ENCODE measurements at places on chromosomes 16 and 17.

- DNase-seq: no peak
Observed at GRCh38 chr17:7590743-7591142, 849 bp upstream of the SOX15 start.

DNA sequence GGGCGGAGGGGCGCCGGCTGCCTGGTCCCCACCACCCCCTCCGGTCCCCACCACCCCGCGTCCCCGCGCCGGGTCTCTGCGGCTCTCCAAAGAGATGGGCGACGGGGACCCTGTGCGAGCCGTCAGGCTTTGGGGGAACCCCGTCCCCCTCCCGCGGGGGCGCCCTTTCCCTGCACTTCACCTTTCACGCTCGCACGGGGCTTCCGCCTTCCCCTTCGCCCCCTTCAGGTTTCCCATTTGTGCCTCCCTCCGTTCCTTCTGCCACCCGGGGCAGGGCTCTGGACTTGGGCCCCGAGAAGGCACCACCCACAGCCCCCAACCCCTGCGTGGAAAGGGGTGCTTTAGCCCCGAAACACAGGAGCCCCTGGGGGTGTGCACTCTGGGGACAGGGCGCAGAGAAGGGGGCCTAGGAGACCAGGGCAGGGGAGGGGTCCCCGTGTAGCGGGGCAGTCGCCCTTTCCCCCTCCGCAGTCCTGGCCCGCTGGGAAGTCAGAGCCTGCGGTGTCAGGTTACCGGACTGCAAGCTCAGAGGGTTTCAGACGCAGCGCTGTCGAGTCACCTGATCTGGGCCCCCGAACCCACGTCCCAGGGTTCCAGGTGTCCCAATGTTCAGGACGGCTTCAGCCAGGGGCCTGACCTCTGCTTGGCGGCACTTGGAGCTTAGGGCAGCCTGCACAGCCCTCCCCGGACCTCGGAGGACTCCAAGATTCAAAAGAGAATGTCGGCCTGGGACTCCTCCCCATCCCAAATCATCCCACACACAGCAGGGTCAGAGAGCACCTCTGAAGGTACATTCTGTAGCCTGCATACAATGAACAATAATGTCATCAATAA is 6.7 kb upstream of the CCDC92B start:
- DNase-seq: no peak

DNA sequence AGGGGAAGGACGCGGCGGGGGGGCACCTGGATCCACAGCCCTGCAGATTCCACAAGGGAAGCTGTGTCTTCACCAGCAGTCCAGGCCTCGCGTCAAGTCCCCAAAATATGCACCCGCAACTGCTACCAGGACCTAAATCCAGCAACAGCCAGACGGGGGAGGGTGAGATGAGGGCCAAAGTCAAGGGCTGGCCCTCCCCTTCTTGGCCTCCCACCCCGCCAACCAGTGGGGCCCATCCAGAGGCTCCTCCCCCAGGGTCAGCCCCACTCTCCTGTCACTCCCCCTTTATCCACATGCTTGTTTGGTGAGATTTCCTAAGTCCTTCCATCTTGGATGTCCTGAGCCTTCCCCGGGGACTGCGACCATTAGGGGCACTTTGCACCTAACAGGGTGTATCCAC is 138.7 kb downstream of the ENGASE start:
- no peak for DNase-seq

GRCh38 chr17:9878786-9879525 is 26.1 kb downstream of the RCVRN start:
- no peak for DNase-seq

GRCh38 chr17:74082886-74083285 is 120.6 kb upstream of the RPL38 start:
- DNase-seq: no peak
